ENCODE measurements at places on chromosomes 1 and 21.

DNA sequence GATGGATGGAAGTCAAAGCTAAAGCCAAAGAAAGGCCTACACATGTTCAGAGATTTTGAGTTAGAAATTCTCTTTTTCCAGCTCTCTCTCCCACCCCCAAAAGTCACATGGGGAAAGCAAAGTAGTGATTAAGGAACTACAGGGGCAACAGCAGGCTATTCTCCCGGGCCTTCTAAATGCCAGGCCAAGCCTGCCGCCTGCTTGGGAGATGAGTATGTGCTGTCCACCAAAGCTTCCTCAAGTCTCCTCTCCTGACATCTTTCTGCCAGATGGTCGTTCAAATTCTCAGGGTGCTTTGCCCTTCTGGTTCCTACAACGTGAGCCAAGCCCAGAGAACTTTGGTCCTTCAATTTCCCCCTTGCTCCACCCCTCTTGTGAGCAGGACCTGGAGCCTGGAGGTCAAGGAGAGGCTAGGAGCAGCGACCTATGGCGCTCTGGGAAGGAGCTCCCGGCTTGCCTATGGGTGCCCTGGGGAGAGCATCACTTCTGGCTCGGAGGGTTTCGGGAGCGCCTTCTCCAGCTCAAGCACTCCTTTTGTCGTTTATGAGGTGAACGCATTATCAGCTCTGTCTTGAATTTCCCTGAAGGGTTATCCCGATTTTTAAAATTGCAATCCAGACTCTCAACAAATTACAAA, 4.4 kb upstream of the PRRX1 start:
- DNase-seq, result no peak

GRCh38 chr1:162571696-162572095, 10.2 kb downstream of the UAP1 start:
- DNase-seq, result no peak

DNA sequence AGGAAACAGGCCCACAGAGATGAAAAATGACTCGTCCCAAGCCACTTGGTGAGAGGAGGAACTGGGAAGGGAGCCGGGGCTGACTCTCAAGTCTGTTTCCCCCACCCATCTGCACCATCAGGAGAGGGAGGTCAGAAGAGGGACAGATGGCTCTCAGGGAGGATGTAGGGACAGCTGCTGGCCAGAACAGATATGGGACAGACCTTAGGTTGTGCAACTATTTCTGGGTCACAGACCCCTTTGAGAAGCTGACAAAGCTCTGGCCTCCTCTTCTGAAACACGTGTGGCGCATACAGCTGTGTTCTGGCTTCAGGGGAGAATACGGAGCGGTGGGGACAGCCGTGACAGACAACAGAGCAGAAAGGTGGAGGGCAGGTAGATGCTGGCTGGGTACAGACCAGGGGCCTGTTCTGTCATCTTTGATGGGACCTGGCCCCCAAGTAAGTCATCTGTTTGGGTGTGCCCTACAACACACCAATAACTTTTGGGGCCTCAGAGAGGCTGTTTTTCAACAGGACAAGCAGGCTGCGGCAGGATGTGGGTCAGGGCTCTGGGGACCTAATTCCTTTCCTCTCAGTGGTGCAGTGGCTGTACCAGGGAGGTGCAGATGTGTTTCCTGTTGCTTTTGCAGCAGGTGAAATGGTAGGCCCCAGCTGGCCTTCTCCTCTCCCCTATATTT, 7.3 kb downstream of the SH3BGRL3 start:
- peak; percentile 60 for DNase-seq

DNA sequence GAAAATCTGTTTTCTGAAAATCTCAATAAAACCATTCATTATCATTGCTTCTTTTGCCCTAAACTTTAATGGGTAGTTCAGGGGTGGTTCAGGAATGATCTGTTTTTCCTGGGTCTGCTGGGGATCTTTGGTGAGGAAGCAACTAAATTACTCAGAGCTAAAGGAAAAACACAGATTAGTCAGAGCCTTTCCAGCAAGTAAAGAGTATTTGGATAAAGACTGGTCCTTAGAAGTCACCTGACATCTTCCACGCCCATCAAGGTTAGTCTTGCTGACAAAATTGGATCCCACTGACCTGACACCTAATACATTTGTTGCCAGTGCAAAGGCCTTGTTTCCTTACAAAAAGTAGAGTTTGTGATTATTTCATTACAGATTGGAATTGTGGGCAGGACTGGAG, 24.2 kb downstream of the HSPA13 start:
- DNase-seq, result no peak

DNA sequence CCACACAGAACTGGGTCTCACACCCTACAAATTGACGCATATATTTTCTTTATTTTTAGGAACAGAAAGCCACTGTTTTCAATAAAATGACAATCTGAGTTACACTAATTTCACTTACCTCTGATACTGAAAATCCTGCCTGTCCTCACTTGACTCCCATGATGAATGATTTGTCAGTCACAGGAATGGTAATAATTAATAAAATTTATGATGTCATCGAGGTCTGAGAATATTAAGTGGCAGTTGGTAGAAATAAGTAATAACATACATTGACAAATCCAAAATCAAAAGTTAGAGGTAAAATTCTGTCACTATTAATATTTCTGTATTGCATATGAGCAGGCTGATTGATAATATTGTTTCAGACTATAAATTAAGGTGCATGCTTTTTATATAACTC, 418.7 kb upstream of the RGS18 start:
- DNase-seq, result no peak

DNA sequence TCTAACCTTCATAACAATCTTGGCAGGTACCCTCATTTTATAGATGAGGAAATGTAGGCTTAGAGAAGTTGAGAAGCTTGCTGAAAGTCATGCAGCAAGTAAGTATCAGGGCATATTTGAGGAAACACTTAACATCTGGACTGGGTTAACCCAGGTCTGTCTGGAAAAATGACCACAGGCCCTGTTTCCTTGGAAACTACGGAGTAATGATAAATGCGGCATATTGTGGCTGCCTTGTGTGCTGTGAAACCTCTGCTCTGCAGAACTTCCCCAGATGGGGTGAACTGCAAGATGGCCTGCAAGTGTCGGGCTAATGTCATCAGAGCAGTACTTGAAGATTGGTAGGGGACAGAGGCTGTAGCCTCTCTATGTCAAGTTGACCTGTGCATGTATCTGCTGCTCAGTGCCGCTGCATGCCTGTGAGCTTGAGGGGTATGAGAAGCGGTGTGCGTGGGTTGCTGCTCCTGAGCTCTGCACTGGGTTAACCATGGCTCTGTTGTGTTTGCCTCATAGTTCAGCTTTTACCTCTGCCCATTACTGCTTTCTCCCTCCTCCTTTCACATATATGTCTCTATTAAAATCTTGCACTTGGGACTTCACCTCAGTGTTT, 83.1 kb downstream of the WDR3 start:
- DNase-seq, result no peak

GRCh38 chr1:206508130-206508889, 979 bp downstream of the RASSF5 start:
- no peak for DNase-seq

DNA sequence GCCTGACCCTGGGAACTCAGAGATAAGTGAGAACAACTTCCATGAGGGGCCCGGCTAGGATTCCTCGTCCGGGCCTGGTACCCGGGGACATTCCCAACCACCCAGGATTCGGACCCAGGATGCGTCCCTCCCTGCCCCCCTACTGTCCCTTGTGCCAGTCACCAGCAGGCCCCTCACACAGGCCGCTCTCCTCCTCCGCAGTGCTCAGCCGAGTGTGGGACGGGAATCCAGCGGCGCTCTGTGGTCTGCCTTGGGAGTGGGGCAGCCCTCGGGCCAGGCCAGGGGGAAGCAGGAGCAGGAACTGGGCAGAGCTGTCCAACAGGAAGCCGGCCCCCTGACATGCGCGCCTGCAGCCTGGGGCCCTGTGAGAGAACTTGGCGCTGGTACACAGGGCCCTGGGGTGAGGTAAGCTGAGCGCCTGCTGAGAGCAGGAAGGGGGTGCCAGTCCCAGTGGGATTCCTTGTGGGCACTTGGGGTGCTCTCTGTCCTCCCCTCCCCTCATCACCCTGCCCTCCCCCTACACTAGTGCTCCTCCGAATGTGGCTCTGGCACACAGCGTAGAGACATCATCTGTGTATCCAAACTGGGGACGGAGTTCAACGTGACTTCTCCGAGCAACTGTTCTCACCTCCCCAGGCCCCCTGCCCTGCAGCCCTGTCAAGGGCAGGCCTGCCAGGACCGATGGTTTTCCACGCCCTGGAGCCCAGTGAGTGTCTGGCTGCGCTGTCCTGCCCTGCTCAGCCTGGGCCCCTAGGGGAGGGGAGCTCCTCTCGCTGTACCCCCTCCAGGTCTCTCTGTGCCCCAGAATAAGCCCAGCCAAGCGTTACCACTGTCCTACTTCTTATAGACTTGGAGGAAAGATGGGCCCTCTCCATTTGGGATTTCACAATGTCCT, 9.8 kb downstream of the ADAMTSL4 start:
- DNase-seq, result no peak

GRCh38 chr1:55610203-55610602, 395.0 kb upstream of the USP24 start:
- no peak for DNase-seq

GRCh38 chr1:228275430-228276173, 67.8 kb downstream of the OBSCN start:
- peak; percentile 84 for DNase-seq

- DNase-seq, result no peak
Observed at GRCh38 chr21:35149698-35150097, 100.6 kb upstream of the RUNX1 start.

Measured in hematopoietic multipotent progenitor cell treated with erythropoietin and hydrocortisone succinate and interleukin-3 and kit ligand, for 8 days (in vitro differentiated cells).